ENCODE measurements at places on chromosomes 16 and 17.

DNA sequence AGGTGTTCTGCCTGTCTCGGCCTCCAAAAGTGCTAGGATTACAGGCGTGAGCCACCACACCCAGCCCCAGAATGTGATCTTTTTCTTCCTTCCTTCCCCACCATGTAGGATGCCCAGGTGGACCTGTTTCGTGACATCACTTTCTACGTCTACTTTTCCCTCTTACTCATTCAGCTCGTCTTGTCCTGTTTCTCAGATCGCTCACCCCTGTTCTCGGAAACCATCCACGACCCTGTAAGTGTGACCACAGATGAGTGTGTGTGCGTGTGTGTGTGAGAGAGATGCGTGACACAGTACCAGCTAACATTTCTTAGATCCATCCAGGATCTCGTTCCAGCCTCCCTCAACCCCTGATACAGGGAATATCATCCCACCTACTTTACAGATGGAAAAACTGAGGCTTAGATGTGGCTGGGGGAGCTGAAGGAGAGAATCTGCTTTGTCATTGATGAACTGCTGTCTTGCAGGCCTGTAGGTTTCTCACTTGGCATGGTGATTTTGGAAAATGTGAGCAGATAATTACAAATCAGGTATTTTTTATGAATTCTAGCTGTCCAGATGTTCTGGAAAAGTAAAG lies 67.1 kb downstream of the ABCC1 start:
- DNase-seq, result no peak

DNA sequence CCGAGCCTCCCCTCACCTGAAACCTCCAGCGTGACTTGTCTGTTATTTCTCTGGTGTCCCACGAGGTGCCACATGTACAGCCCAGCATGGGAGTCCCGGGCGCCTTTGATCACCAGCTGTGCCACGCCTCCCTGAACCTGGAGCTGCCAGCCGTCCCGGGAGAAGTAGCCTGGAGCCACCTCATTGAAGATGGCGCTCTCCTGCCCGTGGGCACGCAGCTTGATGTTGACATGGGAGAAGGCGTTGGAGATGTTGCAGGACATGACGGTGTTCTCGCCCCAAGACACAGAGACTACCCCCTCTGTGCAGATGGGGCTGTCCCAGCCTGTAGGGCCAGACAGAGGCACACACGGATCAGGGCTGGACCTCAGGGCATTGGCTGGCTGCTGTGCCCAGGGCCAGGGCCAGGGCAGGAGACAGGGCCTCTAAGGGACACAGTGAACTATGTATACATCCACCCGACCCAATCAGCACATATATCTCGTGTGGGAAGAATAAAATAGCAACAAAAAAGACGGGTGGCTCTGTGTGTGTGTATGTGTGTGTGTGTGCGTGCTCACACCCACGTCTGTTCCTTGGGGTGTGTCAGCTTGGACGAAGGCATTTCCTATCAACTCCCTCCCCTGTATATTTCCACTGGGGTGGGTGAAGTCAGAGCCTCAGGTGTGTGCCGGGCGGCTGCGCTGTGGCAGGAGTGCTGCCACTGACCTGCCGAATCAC lies 7.3 kb upstream of the CD7 start:
- no peak for DNase-seq

DNA sequence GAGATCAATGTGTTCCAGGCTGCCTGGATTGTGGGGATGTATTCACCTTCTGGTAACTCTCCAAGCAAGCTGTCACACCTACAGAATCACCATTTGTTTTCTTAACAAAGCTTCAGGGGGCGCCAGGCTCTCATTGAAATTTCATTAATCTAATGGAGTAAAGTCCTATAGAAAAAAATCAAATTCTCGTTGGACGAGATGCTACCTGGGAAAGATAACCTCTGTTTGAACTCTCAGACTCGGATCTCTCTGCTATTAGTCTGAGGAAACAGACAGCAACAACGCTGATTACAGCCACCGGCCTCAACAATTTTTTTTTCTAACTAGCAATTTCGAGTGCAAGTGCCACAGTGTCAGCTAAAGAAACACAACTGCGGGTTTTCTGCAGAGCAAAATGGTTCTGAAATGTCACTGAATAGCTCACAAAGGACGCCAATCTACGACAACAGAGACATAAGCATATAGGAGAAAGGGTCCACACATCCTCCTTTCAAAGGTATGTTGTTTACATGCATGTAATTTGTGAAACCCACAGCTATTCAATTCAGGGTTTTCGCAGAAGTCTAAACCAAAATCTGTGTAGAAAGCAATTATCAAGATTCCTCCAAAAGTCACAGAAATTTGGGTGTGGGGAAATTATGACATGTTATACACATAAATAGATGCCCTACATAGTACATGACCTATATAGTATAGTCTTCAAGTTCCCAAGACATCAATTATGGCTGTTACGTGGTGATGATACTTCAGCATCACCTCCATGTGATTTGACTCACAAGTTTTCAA lies 135.8 kb downstream of the SKAP1 start:
- no peak for DNase-seq

DNA sequence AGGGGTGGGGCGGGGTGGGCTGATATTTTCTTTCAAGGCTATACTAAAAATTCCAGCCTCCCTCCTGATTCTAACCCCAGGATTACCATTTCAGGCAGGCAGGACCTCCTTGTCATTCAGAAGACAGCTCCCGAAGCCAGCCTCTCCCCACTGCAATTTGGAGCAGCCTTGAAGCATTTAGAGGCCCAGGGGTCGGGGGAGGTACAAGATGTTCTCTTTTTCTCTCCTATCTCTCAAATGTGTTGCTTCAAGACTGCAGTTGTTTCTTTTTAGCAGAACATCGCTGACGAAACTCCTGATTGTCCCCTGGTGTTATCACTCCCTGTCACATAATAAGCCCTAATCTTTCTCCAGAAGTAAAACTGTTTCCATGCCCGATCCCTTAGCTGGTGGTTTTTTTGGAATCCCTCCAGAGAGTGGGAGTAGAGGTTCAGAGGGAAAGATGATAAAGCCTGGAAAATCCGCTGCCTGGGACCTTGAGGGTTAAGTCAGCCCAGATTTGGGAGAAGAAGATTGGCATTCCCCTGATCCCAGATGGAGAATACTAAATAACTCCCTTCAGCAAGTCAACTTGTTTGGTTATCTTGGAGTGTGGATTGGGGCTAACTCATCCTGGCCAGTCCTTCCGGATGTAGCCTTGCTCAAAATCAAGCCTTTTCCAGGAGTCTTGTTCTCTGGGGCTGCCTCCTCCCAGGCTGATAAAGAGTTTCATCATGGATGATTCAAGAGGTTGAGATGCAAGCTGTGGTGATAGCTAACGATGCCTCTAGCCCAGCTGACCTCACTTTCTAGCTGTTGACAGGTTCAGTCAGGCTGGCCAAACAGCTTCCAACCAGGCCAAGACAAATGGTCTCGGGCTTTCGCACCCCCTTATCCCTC lies 71.3 kb downstream of the SOX9 start:
- no peak for DNase-seq

DNA sequence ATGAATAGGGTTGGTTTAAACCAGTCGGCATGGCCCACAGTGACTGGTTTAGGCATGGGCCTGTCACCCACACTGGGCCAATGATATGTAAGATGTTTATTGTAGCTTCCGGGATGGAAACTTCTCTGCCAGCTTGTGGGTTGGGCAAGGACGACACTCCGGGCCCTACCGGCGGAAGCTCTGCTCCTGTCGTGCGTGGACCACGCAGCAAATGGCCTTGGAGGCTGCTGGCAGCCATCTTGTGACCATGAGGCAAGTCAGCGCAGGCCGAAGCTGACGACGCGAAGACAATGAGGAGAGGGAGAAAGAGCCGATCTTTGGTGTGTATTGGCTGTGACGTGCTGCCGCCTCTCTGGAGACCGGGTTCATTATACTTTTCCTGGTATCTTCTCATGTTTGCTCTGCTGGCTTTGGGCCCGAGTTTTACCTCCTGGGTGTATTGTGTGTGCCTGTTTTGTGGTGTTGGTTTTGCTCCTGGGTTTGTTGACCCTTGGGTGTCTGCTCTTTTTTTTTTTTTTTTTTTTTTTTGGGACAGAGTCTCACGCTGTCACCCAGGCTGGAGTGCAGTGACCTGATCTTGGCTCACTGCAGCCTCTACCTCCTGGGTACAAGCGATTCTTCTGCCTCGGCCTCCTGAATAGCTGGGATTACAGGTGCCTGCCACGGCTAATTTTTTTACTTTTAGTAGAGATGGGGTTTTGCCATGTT lies 15.4 kb downstream of the SLC25A10 start:
- no peak for DNase-seq

GRCh38 chr17:75684249-75684648 lies 17.1 kb downstream of the SAP30BP start:
- DNase-seq, result peak; percentile 35

DNA sequence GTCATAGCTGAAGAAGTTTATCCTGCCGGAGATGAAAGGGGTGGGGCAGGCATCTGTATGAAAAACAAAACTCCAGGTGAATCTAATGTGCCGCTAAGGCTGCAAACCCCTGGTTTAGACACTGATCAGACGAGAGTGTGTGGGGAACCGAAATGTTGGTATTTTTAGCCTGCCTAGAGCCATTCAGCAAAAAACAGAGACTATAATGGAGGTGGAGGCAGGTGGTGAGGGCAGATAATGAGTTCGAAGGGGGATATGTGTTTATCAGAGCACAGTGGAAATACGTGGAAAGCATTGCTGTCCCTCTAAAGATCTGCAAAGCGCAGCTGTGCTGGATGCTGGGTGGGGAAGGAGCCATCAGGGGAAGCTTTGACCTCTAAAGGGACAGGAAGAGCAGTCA lies 127.5 kb upstream of the WSCD1 start:
- DNase-seq, result peak; percentile 61

GRCh38 chr17:6608321-6608720 lies 32.2 kb downstream of the KIAA0753 start:
- no peak for DNase-seq

DNA sequence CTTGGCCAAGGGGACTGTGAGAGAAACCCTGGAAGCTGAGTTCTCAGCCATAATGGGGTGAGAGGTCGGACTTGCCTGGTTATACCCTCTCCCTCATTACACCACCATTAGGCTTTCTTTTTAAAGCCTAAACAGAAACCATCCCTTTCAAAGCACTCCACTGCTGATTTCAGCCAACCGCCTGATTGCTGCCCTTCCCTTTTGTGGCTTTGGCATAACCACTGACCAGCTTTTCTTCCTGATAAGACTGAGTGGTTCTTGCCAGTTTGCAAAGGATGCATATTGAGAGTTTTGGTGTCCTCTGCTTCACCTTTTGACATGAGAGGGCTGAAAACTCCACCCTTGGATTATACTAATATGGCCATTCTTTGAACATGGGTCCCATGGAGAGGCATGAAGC lies 308.2 kb upstream of the GOT2 start:
- no peak for DNase-seq

DNA sequence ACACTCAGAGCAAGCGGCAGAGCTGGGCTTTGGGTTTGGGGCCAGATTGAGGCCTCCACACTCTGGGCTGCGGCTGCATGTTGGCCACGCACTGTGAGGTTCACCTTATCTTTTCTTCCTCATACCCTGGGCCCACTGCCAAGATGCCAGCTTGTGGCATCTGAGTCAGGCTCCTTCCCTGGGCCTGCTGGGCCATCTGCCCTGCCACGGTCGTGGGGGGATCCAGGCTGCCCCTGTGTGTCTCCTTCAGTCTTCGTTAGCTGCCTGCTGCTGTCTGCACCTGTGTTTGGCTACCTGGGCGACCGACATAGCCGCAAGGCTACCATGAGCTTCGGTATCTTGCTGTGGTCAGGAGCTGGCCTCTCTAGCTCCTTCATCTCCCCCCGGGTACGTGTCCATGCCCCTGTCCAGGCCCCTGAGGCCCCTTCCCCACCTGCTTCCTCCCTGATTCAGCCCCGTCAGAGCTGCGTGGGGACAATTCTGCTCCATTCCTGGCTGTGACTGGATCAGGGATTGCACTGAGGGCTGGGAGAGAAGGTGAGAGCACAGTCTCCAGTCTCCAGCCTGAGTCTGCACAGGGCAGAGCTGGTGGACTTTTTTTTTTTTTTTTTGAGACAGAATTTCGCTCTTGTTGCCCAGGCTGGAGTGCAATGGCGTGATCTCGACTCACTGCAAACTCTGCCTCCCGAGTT lies 11.2 kb downstream of the SPNS3 start:
- no peak for DNase-seq

- no peak for DNase-seq
Measured at GRCh38 chr17:36535669-36536081, 888 bp downstream of the PIGW start.

DNA sequence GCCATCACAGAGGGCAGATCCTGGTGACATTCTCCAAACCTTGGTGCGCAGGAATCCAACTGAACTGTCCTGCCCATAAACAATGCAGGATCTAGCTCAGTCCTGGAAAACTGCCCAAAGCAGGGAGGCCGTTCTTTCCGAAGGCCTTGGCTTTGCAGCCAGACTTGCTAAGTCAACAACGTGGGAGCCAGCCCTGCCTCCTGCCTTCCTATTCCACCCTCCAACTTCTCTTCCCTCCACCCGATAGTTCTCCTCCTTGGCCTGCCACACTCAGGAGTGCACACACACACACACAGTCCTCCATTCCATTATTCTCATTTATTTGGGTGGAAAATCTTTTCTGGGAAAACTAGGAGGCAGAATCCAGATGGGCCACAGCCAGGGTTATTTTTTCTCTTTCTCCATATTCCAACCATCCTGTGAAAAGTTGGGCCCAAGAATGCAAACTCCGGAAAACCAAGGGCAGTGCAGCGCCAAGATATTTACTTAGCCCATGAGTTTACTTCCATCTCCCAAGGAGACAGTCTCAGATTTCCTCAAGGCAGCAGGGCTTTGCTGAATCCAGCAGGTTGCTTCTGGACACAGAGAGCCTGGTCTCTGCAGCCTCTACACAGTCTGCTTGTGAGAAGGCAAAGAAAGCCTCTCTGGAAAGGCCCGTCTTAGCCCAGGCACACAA lies 15.8 kb downstream of the COPRS start:
- DNase-seq, result no peak

- no peak for DNase-seq
Measured at GRCh38 chr17:31806921-31807320, 52.1 kb downstream of the COPRS start.

- DNase-seq, result no peak
Measured at GRCh38 chr16:75628351-75628750, 5.3 kb upstream of the ADAT1 start.

- no peak for DNase-seq
Measured at GRCh38 chr17:81404558-81405165, 9.4 kb downstream of the BAHCC1 start.

GRCh38 chr17:74480290-74480689 lies 13.9 kb downstream of the CD300A start:
- DNase-seq, result no peak

GRCh38 chr16:89117227-89117974 lies 23.7 kb downstream of the ACSF3 start:
- DNase-seq, result no peak

GRCh38 chr17:80813318-80813717 lies 178.3 kb upstream of the CHMP6 start:
- DNase-seq, result no peak

DNA sequence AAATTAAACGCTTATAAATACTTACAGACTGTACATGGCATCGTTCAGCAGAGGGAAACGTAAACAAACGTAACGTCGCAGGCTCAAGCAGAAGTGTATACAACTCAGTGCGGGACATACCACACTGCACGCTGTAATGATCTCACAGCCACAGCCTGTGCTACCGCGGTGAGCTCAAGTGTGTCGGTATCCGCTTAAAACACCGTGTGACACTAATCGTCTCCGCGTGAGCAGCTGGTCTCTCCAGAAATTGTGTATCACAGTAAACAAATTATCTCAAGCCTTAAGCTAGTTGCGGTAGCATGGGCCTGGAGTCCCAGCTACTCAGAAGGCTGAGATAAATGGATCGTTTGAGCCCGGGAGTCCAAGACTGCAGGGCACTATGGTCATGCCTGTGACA lies 115.3 kb downstream of the ANKRD11 start:
- no peak for DNase-seq
